Naive B cell (primary cell): ENCODE measurements at places on chromosomes 13 and 19.

DNA sequence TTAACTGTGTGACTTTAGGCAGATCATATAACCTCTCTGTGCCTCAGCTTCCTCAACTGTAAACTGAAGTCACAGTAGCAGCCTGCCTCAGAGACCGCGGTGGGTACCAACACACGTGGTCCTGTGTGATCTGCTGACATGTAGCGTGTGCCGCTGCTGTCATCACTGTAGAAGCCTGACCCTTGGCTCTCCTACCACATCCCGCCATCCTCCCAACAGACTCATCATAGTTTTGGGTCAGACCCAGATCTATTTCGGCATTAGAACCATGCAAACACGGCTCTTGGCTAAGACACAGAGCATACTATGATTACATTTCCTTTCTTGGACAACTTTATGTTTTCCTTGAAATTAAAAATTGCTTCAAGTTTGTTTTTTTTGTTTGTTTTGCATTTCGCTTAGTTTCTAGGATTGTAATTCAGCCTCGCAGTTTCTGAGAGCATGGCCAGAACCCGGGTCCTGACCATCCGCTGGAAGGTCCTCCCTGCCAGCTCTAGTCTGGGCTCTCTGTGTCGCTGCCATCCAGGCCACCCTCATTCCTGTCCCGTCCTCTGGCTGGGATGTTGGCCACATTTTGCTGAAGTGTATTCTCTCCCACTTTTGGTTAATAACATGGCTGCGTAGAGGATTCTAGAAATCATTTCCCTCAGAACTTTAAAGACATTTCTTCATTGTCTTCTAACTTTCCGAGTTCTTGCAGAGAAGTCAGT is 53.0 kb downstream of the GGACT start:
- no peak for DNase-seq

DNA sequence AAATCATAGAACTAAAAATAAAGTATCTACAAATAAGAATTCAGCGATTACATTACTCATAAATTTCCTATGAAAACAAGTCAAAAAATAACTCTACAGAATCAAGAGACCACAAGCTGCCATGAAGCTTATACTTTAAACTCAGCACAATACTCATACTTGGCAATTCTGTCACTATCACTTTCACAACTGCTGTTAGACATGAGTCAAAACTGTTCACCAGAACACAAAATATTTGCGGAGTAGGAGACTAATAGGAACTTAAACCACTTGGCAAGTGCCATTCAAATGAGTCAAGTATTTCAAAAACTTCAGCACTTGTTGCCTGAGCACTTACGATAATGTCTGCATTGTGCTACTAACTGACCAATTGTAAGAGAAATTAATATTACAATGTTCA is 387.8 kb upstream of the GPC6 start:
- no peak for DNase-seq

GRCh38 chr13:44747179-44747578 is 171.0 kb upstream of the TSC22D1 start:
- no peak for DNase-seq

DNA sequence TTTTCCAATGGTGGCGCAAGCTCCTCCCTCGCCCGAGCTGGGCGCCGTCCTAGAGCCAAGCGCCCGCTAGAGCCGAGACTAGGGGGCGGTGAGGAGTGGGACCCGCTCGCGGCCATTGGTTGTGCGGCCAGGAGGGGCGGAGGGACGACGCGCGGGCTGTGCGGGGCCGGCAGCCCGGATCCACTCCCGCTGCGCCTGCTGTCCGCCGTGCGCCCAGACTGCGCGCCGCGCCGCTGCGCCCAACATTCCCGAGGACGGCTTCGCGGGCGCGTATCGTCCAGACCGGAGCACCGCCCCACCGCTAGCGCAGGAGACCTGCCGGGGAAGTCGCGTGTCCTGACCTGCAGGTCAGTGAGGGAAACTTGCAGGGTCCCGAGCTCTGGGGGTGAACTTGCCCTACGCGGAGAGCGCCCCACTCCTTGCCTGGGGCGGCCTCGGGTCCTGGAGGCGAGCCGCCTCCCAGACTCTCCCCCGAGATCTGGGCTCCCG is at the start of gene SERTM1:
TSS of gene SERTM1 (plus strand) at position 183 of the 489 bp plus-strand sequence. CDS start 21,059 bp downstream, outside the sequence.
- no peak for DNase-seq

GRCh38 chr13:24050292-24050711 is 110.2 kb upstream of the SPATA13 start:
- no peak for DNase-seq

DNA sequence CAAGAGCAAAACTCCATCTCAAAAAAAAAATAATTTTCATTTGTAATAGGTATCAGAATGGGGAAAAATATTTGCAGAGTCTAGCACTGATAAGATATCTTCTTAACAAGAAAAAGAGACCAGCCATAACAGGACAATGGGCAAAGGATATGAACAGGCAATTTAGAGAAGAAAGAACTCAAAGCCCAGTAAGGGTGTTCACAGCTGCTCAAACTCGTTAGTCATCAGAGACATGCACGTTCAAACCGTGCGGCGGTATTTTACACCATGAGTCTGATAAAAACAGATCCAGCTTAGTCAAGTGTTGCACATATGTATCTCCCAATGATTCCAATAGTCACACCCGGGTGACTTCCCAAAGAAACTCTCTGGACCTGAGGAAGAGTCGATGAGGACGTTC is 13.7 kb upstream of the NCCRP1 start:
- no peak for DNase-seq

- DNase-seq: no peak
Measured at GRCh38 chr19:49328741-49329140, 3.8 kb upstream of the SLC6A16 start.

DNA sequence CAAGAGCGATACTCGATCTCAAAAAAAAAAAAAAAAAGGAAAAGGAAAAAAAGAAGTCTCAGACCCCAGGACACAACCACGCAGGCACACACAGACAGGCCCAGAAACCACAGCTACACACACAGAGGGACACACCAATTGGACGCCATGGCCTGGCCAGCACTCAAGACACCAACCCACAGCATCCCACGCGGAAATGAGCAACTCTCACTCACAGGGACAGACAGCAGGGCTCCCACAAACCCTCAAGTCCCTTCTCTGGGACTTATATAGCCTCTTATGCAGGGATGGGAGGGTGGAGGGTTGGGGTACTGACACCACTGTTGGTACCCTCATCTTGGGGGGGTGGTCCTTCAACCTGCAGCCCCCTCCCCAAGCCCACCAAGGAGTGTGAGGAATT is 5.9 kb downstream of the NOTCH3 start:
- no peak for DNase-seq

GRCh38 chr19:52343548-52343947 is 7.5 kb downstream of the ZNF610 start:
- peak; percentile 25 for DNase-seq

GRCh38 chr13:97880311-97880675 is 73.2 kb upstream of the IPO5 start:
- no peak for DNase-seq

DNA sequence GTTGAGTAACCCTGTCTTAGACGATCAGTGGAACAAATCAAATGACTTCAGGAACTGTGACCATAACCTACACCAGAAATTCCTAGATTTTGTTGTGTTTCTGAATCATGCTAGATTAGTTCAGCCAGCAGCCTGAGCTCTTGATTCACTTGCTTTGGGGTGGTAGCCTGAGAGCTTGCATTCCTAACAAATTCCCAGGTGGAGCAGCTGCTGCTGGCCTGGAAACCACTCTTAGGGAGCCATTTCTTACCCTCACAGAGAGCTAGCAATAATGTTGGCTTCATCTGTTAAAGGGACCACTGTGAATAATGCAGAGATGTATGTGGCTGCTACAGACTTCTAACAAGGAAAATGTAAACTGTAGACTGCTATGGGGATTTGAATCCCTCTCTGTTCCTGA is 388.1 kb upstream of the PRR20A start:
- no peak for DNase-seq

- DNase-seq: no peak
Measured at GRCh38 chr19:47363758-47364531, 14.8 kb downstream of the DHX34 start.

DNA sequence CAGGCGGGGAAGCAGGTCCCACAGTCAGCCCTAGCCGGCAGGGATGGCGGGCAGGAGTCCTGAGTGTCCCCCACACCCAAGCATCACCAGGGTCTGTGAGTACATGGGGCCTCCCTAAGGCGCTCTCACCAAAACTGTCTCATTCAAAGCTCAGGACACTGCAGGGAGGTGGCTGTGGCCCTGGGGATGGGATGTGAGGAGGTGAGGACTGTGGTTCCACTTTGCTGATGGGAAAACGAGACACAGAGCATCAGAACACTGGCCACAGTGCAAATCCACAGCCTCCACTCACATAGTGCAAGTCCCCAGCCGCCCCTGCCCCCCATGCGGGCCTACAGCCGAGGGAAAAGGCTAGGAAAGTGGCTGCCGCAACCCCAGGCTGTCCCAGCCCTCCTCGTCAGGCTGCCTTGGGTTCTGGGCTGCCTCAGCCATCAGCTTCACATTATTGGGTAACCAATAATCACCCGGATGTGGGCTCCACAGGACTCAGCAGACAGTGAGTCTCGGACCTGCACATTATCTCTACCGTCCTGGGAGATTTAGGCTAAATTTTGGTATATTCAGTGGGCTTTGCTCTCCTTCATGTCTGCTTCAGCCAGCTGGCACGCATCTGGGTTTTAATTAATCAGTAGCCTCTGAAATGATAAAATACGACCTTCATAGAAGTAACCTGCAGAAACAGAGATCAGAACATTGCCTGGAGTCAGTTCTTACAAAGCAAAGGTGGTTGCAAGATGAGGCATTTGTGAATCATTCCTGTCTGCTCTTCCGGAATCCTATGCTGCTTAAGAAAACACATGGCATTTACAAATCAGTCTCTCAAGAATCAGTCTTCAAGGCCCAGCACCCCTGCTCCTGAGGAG is 77.0 kb downstream of the SOX1 start:
- no peak for DNase-seq

DNA sequence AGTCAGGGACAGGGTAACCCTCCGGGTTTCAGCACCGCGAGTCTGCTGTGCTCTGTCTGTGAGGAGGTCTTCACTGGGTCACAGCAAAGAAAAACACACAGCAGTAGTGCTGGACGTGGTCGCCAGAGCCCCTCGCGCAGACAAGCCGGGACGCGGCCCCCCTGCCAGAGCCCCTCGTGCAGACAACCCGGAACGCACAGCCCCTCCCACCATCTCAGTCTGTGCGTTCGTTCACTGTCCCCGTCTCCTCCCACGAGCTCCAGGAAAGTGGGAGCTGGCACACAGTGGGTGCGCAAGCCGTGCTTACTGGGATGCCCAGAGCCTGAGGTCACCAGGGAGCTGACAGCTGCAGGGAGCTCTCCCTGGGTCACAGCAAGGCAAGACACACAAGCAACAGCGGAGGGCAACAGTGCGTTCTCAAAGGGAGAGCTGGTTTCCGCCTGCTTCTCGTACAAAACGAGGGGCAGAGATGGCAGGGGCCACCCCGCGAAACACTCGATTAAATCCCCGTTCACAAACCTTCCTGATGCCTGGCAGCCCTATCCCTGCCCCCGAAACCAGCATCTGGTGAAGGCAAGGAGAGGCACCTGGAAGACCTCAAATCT is 3.2 kb upstream of the PLPP2 start:
- no peak for DNase-seq

GRCh38 chr13:87680298-87680697 is 9.1 kb downstream of the SLITRK5 start:
- no peak for DNase-seq

DNA sequence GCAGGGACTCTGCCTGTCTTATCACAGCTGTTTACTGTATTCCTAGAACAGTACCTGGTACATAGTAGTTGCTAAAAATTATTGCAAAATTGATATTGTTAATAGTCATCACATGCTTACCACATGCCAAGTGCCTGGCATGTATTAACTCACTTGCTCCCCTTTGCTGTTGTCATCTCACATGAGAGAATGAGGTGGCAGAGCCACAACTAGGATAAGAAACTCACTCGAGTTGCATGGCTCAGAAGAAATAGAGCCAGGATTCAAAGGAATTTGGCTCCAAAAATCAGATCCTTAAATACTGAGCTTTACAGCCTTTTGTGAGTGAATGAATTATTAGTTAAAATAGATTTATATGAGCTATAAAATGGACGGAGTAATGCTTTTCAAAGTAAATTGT is 42.6 kb downstream of the B3GLCT start:
- DNase-seq: no peak
